ENCODE measurements at places on chromosomes 7 and 10.

DNA sequence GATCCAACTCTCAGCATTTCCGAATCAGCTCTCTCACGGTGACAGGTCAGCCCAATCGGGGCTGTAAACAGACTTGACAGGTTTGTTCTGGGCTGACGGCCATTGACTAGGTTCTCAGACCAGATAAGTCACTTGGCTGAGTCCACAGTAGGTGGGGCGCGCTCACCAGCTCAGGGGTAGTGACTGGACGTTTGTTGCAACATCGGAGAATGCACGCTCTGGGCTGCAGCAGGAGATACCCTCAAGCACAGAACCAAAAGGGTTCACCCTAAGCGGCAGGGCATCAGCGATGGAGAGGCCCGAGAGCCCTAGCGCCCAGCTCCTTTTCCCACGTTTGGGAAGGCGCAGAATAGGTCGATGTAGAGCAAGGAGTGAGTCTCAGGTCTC is 1.8 kb downstream of the KLLN start:
- no peak for DNase-seq

- no peak for DNase-seq
Measured at GRCh38 chr7:5408777-5409176, 14.9 kb downstream of the TNRC18 start.

- DNase-seq, result no peak
Measured at GRCh38 chr7:8833355-8833754, 399.9 kb downstream of the NXPH1 start.

DNA sequence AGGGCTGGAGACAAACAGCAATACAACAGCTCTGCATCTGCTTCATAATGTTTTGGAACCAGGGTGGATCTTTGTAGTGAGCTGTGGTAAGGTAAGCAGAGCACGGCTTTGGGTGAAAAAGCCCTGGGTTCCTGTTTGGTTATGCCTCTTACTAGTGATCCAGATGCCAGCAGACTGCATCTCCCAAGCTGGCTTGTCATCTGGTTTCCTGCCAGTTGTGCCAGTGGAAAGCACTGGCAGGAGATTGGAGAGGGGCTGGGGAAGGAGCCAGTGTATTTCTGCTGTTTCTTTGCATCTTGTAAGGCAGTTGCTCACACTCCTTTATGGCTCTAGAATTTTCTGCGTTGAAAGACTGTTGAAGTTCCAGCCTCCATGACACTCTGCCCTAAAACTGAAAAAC is 137.6 kb downstream of the TSPAN12 start:
- no peak for DNase-seq

DNA sequence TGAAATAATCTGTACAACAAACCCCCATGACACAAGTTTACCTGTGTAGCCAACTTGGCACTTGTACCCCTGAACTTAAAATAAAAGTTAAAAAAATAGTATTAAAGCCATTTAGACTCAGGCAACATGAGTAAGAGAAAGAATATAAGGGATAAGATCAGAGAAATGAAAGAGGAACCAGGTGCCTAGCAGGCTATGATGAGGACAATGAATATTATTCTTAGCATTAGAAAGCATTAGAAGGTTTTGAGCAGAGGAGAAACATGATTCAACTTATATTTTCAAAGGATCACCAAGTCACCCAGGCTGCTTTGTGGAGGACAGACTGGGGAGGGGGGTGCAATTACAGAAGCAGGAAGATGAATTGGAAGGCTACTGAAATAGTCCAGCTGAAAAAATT is 48.1 kb upstream of the TES start:
- DNase-seq, result no peak

DNA sequence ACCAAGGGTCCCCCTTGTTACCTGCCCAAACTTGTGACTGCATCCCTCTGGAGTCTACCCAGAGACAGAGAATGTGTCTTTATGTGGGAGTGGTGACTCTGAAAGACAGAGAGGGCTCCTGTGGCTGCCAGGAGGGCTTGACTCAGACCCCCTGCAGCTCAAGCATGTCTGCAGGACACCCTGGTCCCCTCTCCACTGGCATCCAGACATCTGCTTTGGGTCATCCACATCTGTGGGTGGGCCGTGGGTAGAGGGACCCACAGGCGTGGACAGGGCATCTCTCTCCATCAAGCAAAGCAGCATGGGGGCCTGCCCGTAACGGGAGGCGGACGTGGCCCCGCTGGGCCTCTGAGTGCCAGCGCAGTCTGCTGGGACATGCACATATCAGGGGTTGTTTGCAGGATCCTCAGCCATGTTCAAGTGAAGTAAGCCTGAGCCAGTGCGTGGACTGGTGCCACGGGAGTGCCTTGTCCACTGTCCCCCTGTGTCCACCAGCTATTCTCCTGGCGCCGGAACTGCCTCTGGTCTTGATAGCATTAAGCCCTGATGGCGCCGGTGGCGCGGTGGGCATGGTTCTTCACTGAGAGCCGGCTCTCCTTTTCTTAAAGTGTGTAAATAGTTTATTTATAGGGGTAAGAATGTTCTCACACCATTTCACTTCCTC is 19.4 kb upstream of the SH2D4B start:
- no peak for DNase-seq

DNA sequence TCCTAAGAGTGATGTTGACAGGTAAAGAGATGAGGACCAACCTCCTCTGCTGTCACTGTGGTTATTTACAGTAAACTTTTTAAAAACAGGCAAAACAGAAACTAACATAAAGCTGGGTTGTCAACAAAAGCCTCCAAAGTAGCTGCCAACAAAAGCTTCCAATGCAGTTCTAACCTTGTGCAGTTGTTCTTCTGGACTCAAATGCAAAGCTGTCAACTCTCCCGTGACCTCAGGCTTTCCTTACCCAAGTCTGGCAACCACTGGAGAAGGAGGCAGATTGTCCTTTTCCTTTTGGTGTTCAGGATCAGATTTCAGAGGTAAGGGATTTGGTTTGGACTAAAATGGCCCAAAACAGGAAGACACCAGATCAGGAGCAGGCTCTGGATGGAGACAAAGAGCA is 63.1 kb downstream of the DLG5 start:
- no peak for DNase-seq

Measured in amniotic stem cell (primary cell).